HT-29 (cell line): ENCODE measurements at places on chromosomes 16 and 17.

DNA sequence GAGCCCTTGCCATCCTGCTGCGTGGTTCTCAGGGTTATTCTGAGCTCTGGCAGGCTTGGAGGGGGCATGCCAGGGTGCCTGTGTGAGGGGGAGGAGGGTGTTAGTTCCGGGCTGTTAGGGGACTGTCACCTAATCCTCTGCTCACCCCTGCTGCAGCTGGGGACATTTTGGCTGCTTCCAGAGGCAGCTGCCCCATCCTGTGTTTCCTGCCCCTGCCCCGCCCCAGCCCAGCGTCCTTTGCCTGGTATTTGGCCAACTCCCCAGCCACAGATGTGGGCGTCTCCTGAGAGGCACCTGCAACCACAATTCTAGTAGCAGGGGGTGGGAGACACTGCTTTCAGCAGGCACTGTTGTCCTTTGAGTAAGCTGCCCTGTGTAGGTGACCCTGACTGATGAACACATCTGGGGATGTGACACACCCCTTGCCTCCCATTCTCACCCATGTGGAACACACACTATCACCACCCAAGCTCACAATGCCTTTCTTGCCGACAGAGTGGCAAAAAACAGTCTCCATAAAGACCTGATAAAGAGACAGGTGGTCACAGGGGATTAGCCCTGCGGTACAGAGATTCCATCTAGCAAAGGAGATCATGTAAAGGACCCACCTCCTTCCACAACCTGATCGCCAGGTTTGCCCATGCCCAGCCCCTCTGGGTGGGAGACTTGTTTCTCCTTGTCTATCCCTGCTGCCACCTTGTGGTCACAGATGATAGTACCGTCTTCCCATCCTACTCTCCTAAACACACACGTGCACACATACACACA lies at the start of gene CHRNE:
Gene CHRNE (minus strand): TSS at position 48 of the 768 bp plus-strand sequence. CDS start 35 bp downstream, at position 13.
- peak; percentile 82 for DNase-seq

DNA sequence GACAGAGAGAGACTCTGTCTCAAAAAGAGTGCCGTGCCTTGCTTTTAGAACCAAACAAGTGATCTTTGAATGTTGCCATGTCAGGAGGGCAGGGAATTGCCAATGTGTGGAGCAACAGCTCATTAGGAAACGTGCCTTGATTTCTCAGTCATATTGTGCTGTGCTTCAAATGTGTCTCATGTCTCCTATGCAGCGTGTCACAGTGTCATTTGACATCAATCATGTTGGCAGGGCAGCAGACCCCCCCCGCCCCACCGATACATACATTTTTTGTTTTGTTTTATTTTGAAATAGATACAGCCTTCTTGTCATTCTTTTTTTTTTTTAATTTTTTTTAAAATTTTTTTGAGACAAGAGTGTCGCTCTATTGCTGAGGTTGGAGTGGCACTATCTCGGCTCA lies 22.1 kb downstream of the MRC2 start:
- DNase-seq: no peak

- DNase-seq: no peak
Observed at GRCh38 chr16:86048882-86049585, 150.1 kb downstream of the IRF8 start.

GRCh38 chr16:14658063-14658462 lies 25.3 kb downstream of the BFAR start:
- DNase-seq: no peak

DNA sequence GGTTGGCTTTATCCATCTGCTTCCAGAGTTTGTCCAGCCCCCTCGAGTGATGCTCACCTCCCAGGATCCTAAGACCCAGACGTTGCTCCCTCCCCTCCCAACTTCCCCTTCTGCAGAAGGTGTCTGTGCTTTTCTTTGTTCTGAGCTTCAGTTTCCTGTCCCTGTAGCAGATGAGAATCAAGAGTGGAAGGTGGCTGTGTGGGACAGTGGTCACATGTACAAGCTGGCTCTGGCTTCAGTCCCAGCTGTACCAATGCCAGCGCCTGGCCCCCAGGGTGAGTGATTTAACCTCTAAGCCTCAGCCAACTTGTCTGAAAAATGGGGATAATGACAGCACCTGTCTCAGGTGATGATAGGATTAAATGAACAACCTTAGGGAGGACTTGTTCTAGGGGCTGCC lies 7.7 kb downstream of the PRR15L start:
- peak; percentile 34 for DNase-seq
